ENCODE measurements at places on chromosomes 4 and X. TPM values are rescaled to one million over a fixed set of nuclear protein-coding genes. Genes with fewer than 3 reads are reported as not detected.
A peak's percentile ranks its signal among the peaks of the same experiment; 100 is the strongest.

Gene TMPRSS11B
- not detected for polyA plus RNA-seq

Gene GAGE1
- polyA plus RNA-seq = not detected

DNA sequence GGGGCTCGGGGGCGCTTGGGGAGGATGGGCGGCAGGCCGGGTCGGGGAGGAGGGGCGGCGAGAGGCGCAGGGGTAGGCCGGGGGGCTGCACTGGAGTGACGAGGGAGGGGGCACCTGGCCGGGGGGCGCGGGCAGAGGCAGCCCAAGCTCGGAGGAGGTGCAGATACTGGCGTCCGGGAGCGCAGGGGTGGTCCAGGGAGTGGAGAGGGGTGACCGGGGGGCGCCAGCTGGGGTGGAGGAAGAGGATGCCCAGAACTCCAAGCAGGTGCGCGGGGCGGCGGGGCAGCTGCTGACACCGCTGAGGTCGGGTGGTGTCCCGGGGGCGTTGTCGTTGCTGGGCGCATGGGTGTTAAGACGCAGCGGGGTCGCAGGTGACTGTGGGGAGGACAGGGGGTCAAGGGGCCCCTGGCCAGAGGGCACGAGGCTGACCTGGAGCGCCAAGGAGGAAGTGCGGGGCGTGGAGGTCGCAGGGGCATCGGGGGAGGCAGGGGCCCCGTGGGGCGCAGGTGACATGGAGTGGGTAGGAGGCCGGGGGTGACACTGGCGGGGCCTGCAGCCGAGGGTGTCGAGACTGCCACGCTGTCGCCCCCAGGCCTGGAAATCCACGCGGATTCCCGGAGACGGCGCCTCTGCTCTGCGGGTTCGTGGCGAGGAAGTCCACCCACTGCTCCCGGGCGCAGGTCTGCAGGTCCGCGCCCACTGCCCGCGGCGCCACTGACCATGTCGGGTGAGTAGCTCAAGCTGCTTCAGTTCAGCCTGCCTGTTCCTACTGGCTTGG, 928 bp downstream of the GYG2 start:
- H3K27me3 ChIP-seq = no peaks in the 10 kb centered on the region
- no peak for DNase-seq
- H3K4me3 ChIP-seq = peak overlapping the region; percentile 48
- peaks cover 4% of the 10 kb centered on the region for H3K36me3 ChIP-seq

GRCh38 chr4:146165840-146166239, 9.7 kb upstream of the LSM6 start:
- H3K36me3 ChIP-seq = no peaks in the 10 kb centered on the region
- no peaks in the 10 kb centered on the region for H3K4me1 ChIP-seq
- no peak overlapping the region for H3K27ac ChIP-seq
- no peak overlapping the region for H3K4me3 ChIP-seq
- H3K27me3 ChIP-seq = no peaks in the 10 kb centered on the region

Gene CFAP47
- not detected for polyA plus RNA-seq
